ENCODE measurements at places on chromosomes 16 and 17.
A peak's percentile ranks its signal among the peaks of the same experiment; 100 is the strongest.

DNA sequence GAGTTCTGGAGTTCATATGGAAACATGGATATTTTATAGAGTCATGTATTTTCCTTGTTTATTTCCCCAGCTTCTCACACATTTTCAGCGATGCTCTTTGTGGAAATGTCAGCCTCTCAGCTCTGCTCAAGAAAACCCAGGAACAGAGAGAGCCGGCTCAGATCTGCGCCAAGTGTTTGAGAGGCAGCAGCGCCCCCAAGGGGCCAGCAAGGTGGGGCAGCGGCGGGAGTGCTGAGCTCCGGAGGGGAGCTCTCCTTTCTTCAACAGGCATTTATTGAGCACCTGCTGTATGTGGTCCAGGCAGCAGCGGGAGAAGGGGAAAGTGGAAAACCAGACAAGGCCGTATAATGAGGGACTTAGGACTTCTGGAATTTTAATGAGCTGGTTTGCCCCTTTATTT, 421.1 kb upstream of the C16orf82 start:
- DNase-seq, result peak; percentile 49

GRCh38 chr17:30565073-30565935, 88.1 kb downstream of the GOSR1 start:
- DNase-seq, result no peak

DNA sequence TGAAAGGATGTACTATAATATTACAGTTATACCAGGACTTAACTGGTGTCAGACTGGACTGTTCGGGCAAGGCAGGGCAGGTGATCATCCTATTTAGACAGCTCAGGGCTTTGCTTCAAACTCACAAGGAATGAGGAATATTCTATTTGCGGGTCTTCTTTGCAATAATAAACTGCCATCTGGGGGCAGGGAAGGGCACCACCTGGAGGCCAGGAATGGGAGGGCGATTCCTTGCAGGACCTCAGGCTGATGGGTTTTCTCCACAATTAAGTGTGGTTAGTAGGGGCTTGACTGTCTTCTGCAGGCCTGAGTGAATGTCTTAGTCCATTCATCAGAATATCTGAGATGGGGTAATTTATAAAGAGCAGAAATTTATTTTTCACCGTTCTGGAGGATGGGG, 424.1 kb downstream of the CA10 start:
- DNase-seq, result peak; percentile 8

DNA sequence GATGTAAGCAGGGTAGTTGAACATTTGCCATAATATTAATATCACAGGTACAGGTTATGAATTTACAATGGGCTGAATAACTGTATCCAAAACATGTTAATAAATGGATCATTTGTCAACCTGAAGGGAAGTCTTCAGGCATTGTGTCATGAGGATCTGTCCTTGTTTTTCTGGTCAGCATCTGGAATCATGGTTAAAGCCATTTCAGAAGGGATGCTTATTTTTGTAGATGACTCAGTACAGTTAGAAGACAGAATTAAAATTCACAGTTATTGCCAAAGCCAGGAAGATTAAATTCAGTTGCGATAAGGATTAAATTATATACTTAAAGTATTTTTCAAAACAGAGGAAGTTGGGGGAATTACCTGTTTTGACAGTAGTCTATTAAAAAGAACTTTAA, 8.0 kb downstream of the PSMD11 start:
- no peak for DNase-seq

GRCh38 chr16:85568519-85568918, 44.6 kb upstream of the GSE1 start:
- no peak for DNase-seq

- no peak for DNase-seq
These were observed 43.8 kb upstream of the CDH13 start for GRCh38 chr16:82582975-82583374.

GRCh38 chr17:11980813-11981212, 16.5 kb downstream of the ZNF18 start:
- no peak for DNase-seq

DNA sequence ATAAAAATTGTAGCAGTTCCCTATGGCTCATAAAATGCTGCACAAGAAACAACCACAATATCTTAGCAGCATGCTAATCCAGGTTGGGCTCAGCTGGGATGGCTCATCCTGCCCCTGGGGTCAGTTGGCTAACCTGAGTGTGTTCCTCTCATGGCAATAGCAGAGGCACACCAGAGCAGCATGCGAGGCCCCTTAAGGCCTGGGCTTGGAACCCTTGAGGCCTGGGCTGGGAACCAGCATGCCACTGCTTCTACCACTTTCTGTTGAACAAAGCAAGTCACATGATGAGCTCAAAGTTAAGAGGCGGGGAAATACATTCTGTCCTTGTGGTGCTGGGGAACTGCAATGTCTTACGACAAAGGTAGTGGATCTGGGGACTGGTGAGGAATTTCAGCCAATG, 154.4 kb upstream of the FOXF1 start:
- DNase-seq, result no peak

DNA sequence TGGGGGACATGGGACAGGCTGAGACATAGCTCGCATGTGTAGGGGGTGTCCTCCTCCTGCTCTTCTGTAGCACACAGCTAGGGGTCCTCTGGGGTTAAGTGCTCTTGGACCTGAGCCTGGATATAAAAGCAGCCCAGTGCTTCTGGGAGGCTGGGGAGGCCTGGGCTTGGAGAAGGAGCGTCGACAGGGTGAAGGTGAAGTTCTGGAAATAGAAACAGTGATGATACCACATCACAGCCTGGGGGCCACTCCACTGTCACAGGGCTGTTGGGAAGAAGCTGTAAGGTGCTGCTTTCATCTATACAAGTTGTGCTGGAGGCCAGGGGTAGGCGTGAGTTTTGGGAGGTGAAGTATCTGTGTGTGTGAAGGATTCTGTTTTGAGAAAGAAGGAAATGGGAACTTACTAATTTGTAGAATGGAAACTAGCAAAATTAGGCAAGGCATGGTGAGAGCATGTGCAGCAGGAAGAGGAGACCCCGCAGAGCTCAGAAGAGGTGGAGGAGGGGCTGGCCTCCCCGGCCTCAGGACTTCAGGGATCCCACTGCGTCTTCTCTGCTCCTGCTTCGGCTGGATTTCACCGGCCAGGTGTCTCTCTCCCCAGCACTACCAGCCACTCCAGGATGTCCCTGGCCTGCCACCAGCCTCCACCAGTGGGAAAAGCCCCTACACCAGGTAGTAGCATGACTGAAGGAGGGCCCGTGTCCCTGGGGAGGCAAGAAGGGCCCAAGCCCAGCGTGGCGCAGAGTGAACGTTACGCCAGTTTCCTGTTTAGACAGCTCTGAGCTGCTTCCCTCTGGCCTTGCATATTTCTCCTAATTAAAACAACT, 19.4 kb downstream of the PLCG2 start:
- DNase-seq, result peak; percentile 16

DNA sequence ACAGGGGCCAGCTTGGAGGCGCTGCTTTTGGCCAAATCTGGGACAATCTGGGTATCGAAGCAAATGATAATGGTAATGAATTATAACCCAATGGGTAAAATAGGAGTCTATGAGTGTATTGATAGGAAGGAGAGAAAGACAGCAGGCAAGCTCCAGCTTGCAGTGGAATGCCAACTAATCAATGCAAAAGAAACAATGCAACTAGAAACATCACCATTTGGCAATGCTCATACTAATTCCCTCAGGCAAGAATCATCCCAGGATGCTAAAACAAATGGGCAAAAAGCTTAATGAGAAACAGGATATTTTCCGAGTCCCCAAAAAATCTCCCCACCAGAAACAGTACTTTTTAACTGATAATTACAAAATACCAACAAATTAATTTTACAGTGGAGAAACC, 64.7 kb downstream of the ADCY9 start:
- DNase-seq, result no peak

DNA sequence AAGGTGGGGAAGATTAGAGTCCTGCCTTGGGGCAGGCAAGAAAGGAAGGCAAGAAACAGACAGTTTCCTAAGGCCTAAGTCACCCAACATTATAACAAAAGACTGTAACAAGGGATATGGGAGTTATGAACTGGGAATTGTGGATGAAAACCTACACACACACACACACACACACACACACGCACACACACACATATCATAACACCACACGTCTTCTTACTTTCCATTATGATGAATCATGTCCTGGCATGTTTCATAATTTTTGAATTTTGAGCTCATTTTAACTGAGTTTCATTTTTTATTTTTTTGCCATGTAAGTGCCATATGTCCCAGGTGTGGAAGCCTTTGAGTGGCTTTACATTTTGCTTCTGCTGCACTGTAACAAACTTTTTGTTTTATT, 29.9 kb downstream of the HS3ST2 start:
- DNase-seq, result no peak

DNA sequence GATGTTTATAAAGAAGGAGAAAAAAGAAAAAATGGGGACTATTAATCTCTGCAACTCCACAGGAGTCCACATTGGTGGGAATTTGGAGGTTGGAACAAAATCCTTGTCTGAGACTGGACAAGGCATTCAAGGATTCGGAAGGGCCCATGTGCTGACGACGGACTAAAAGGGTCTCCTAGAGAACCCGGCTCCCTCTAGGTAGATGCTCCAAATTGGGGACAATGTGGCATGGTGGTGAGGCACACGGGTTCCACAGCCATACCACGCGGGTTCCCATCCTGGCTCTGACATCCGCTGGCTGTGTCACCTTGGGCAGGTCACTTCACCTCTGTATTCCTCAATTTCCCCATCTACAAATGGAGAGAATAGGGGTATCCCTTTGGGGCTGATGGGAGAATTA, 227.4 kb downstream of the C16orf78 start:
- DNase-seq, result no peak

DNA sequence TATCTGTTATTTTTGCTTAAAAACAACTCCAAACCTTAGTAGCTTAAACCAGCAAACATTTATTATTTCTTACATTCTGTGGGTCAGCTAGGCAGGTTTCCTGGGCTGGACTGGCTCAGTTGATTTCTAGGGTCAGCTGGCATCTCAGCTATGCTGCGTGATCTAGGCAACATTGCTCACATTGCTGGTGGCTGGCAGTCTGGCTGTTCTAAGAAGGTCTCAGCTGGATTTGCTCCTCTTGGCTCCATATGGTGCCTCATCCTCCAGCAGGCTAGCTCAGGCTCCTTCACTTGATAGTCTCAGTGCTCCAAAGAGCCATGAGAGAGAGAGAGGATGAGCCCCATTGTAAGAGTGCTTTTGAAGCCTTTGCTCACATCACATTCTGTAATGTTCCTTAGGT, 470.6 kb upstream of the CDH5 start:
- no peak for DNase-seq
